ENCODE measurements at places on chromosomes 2 and 18. TPM values are rescaled to one million over a fixed set of nuclear protein-coding genes. Genes with fewer than 3 reads are reported as not detected.
A peak's percentile ranks its signal among the peaks of the same experiment; 100 is the strongest.

Gene ALPI
- not detected for total RNA-seq

DNA sequence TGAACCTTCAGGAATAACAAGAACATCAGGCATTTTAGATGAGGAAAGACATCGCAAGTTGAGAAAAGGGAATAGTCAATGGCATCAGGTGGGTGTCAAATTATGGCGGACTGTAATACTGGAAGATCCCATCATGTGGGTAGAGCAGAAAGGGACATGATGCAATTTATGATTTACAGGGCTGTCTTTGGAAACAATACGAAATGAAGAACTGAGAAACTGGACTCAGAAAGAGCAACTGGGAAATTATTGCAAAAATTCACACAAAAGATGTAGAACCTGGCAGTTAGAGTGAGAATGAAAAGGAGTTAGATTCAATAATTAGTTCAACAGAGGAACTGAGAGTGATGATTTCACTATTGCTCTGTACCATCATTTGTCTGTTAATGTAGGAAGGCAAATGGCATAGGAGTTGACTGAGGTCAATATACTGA lies 1635.0 kb upstream of the ACVR2A start:
- no peak for DNase-seq

- DNase-seq: no peak
Observed at GRCh38 chr2:1989216-1989615, 244.9 kb upstream of the PXDN start.

Gene MYO1B
- 204 TPM for total RNA-seq

DNA sequence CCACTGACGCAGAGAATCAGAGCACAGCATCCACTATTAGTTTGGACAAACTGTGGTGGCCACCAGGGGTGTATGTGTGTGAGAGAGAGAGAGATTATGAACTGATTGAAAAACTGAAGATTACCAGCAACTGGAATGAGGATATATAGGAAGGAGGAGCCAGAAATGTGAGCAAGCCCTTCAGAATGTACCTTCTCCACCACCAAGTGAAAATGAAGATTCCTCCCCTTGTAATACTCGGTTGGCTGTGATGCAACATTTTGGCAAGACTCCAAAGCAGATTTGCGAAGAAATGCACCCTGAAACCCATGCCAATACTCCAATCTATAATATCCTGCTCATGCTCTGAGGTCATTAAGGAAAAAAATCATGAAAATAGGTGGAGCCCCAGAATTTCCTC lies 121.2 kb upstream of the SLC35G4 start:
- DNase-seq: peak; percentile 67

DNA sequence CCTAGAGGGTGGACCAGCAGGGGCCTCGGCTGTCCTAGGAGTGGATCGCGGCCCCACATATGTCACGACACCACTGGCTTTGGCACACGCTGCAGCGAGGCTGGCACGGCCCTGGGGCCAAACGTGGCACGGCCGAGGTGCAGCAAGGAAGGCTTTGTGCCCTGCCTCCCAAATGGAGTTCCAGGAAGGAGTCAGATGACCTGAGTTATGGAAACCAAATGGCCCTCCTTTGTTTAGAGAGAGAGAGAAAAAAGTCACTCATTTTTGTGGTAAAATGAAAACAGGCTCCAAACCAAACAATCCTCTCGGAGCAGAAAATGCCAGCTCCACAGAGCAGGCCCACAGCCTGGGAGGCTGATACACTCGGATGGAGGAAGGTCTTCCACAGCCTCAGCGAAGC lies 105.6 kb downstream of the ANTXR1 start:
- DNase-seq: no peak

GRCh38 chr2:150133623-150134022 lies 353.8 kb downstream of the RND3 start:
- DNase-seq: peak; percentile 95

Data from MCF 10A (cell line).